ENCODE measurements at places on chromosomes 1 and 21.

- DNase-seq = peak; percentile 64
Measured at GRCh38 chr1:9150582-9151327, 21.9 kb upstream of the GPR157 start.

DNA sequence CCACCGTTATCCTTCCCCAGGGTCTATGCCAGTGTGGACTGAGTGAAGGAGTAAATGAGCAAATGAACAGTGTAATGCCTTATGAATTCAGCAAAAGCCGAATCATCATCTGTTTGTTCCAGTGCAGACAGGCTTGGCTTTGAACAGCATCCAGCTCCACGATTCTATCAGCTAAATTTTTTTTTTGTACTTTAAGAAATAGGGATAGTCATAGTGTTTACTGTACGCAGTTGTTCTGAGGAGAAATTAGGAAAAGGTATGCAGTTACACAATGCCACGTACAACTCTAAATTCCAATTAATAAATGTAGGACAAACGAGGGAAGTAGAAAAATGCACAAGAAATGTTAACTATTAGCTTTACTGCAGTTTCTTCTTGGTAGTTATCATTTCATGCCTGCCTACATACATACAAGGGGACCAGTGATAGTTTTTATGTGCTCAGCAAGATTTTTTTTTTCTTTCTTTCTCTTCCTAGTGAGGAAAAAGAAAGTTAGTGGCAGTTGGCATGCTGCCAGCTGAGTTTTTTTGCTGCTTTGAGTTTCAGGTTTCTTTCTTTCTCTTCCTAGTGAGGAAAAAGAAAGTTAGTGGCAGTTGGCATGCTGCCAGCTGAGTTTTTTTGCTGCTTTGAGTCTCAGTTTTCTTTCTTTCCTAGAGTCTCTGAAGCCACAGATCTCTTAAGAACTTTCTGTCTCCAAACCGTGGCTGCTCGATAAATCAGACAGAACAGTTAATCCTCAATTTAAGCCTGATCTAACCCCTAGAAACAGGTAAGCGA is at the start of gene IFI44L:
IFI44L (plus strand) TSS at position 646 of the 777 bp plus-strand sequence. CDS start 7,468 bp downstream, outside the sequence.
- peak; percentile 60 for DNase-seq

GRCh38 chr1:200153277-200154055 is 126.0 kb downstream of the NR5A2 start:
- DNase-seq = no peak

- DNase-seq = no peak
Measured at GRCh38 chr1:247551721-247552120, 2.8 kb downstream of the GCSAML start.

DNA sequence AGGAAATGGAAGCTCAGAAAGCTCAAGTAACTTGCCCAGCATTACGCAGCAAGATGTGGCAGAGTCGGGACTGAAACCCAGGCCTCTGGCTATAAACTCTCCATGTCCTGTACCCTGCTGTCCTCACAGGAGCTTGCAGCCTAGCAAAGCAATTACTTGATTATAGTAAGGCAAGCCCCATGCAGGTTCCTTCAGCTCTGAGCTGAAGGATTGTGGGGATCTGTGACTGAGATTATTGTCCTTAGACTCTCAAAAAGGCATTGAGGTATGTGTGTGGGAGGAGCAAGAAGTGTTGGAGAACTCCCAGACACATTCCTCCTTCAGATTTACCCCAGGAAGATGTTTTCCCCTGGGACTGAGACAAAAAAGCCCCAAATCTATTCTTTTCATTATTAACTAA is 124.0 kb upstream of the SPATA6 start:
- DNase-seq = no peak

GRCh38 chr1:116943438-116943837 is 33.7 kb downstream of the PTGFRN start:
- DNase-seq = no peak

GRCh38 chr1:111615870-111616715 is 3.5 kb upstream of the RAP1A start:
- no peak for DNase-seq

- DNase-seq = no peak
Measured at GRCh38 chr1:185987611-185988321, 253.6 kb downstream of the HMCN1 start.

DNA sequence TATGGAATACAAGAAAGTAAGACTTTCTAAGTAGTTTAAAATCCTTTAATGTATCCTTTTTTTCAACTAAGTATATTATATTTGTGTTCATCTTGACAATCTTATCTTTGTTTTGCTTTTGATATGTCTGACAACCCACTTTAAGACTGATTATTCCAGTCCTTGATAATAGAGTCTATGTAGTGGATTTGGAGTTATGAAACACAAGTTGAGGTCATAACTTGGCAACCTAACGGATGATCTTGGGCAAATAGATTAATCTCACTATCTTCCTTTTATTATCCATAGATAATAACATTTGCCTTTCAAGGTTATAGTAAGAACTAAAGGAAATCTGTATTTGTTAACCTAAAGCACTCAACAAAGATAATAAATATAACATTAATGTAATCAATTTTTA is 4.8 kb upstream of the GBP2 start:
- no peak for DNase-seq

DNA sequence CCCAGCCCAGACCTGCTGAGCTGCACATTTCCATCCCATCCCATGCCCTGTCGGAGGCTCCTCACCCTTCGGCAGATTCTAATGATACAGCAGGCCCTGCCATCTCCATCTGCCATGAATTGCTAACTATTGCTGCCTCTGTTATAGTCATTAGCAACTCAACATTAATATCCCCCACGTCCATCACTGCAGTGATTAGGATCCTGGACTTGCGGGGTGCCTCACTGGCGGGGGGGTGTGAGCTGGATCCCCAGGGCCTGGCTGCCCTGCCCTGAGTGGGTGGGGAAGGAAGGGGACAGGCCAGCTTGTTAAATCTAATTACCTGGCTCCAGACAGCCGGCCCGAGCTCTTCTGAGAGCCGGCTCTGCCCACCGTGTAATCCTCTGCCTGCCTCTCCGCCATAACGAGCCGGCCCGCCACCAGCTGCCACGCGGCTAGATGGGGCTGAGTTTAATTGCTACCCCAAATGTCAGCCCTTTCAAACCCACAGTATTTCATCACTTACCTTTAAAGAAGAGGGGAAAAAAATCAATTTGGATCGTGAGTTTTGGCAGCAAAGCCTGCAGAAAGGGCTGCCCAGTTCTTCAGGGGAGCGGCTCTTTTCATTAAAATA is 227.3 kb upstream of the CSF3R start:
- DNase-seq = no peak

DNA sequence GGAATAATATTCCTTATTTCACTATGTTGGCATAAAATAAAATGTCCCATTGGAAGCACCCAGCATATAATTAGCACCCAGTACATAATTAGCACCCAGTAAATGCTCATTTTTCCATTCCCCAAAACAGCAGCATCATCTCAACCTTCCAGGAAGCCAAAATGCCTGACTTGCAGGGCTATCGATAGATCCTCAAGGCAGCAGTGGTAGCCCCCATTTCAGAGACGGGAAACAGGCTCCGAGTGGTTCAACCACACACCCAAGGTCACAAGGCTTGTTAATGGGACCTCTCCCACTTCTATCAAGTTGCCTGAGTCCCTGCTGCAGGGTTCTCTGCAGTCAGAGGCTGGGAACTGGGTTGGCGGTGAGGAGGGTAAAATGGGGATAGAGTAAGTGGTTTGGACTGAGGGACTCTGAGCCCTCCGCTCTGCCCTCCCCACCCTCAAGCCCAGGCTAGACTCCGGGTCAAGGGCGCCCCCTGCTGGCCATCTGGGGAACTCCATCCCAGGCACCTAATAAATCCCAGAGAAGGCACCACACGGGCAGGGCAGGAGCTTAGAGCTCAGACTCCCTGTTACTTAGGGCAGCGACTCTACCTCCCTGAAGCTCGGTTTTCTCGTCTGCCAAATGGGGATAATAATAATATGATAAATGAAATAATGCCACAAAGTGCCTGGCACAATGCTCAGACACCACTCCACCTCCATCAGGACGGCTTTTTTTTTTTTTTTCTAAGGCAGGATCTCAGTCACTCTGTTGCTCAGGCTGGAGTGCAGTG is 21.9 kb upstream of the LAPTM5 start:
- peak; percentile 91 for DNase-seq

- no peak for DNase-seq
Measured at GRCh38 chr1:109828756-109829505, 65.2 kb upstream of the EPS8L3 start.

- DNase-seq = no peak
Measured at GRCh38 chr1:81559662-81560350, 240.9 kb upstream of the ADGRL2 start.

DNA sequence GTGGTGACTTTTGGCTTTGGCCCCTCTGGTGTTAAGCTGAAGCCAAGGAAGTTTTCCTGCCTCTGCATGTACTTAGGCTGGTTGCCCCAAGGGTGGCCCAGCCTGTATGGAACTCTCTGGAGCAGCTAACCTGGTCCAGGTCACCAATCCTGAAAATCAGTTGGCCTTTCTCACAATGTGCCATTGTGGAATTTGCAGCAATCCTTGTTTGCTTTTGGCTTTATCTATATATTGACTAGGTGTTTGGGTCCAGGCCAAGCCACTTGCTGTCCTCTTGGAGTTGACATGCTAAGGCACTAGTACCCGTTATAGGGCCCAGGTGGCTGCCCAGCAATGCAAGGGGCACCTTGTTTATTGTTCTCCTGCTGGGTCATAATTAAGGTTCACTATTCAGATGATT is 124.6 kb downstream of the CAMTA1 start:
- DNase-seq = no peak

GRCh38 chr1:101170506-101171050 is 66.2 kb upstream of the S1PR1 start:
- DNase-seq = no peak

DNA sequence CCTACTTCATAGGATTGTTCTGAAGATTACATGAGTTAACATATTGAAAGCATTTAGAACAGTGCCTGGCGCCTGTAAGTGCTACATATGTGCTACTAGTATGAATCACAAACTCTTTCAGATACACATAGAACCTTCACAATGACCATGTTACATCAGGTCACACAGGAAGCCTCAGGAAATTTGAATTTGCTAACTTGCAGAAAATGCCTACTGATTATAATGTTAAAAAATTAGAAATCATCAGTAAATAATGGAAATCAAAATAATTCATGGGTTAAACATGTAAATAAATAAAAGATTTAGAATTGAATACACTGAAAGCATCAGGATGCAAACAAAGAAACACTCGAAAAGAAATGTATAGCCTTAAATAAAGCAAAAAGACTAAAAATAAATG is 94.9 kb downstream of the SPAG17 start:
- DNase-seq = no peak

DNA sequence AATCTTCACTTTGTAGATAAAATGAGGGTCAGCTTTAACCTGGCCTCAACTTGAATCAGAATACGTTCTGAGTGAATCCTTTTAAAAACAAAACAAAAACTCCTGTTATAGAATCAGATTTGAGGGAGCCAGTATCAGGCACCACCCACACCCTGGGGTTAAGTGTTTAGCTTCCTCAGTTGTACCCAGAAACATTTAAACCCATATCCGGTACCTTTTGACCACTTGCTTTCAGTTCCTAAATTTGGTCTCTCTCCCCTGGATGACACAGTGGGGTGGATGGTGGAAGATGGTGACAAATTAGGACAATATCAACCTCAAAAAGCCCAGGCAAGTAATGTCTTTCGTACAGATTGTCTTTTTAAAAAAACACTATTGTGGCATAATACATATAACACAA is 10.4 kb downstream of the KLHDC7A start:
- no peak for DNase-seq

- DNase-seq = no peak
Measured at GRCh38 chr1:95990033-95990432, 731.6 kb upstream of the PTBP2 start.

GRCh38 chr1:12810691-12811408 is 19.7 kb downstream of the PRAMEF1 start:
- no peak for DNase-seq

DNA sequence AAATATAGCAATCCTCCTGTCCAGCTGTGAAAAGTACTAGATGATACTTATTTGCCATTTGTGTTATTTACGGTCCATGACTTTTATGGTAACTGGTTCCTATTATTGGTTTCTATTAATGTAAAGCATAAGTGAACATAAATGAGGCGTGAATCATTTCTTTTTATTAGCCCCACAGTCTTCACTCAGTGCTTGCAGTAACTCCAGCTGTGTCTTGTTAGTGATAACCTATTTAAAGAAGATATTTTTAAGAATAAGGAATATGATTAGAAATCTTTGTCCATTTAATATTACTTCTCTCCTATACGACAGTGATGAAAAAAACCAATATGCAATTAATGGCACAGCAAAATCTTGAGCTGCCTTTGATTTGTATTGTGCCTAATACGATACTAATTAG is 149.9 kb downstream of the SPATA17 start:
- DNase-seq = no peak

GRCh38 chr1:4393191-4393590 is 261.2 kb upstream of the AJAP1 start:
- DNase-seq = no peak

- no peak for DNase-seq
Measured at GRCh38 chr1:167161242-167161641, 59.4 kb upstream of the POU2F1 start.

GRCh38 chr1:47866601-47867437 is 130.4 kb downstream of the TRABD2B start:
- DNase-seq = no peak

- DNase-seq = no peak
Measured at GRCh38 chr1:85421179-85421578, 43.8 kb downstream of the DDAH1 start.

GRCh38 chr1:12177999-12178441 is 11.2 kb downstream of the TNFRSF1B start:
- DNase-seq = no peak

GRCh38 chr1:165763442-165763841 is 5.2 kb downstream of the TMCO1 start:
- DNase-seq = no peak

GRCh38 chr1:169300854-169301253 is 66.7 kb downstream of the NME7 start:
- DNase-seq = no peak

DNA sequence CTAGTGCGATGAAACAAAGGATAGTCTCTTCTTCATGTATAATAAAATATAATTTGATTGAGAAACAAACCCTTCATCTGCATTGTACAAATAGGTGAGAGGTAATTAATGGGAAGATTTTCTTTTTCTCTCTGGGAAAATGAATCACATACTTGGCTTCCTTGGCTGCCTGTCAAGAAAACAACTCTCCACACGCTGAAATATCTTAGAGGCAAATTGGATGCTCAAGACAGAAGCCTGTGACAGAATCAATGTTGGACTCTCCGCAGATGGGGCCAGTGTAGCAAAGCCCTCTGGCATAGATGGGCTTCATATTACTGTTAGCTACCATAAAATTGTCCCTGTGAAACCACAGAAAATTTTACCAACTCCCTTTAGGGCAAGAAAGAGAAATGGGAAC is 186.6 kb downstream of the GRIK1 start:
- DNase-seq = no peak

GRCh38 chr21:36147911-36148310 is 8.7 kb upstream of the DOP1B start:
- DNase-seq = no peak

DNA sequence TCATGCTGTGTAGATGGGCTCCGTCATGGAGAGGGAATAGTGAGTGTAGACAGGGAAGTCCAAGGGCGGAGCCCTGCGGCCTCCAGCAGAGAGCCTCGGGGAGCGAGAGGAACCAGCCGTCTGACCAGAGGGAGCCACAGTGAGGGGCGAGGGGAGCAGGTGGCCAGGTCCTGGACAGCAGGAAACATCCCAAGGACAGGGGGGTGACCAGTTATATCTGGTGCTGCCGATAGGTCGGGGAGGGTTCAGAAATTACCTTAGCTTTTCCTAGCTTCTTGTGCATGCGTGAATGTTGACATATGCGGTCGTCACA is 46.5 kb downstream of the TRAPPC10 start:
- DNase-seq = no peak

Data from heart left ventricle (tissue), 16 donors.